Mucosa of gallbladder (tissue), 1 donor: ENCODE measurements at places on chromosomes 1 and 21. TPM values are rescaled to one million over a fixed set of nuclear protein-coding genes. Genes with fewer than 3 reads are reported as not detected.

POU3F1 gene
- 0.09 TPM for total RNA-seq

GRCh38 chr1:174448531-174448883 lies 743 bp downstream of the GPR52 start:
- DNase-seq, result no peak

PKNOX1 gene
- total RNA-seq, result 21.7 TPM

SMCP gene
- not detected for total RNA-seq

CHIA gene
- total RNA-seq, result 0.23 TPM

DNA sequence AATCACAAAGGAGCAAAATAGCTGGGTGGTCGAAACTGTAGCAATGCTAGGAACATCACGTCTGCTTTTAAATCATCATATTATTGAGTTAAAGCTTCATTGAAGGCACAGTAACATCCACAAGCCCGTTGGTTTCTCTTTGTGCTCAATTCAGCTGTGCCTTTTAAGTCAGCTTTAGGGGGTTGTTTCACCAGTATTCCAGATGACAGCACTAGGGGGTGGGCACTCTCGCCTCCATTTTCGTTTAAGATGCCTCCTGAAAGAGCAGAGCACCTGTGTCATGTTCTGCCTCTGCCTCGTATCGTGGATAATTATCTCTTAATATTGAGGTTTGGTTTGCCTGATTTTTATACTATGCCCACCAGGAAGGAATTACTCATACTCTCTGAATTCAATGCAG lies 139.8 kb upstream of the PTBP2 start:
- no peak for DNase-seq

DNA sequence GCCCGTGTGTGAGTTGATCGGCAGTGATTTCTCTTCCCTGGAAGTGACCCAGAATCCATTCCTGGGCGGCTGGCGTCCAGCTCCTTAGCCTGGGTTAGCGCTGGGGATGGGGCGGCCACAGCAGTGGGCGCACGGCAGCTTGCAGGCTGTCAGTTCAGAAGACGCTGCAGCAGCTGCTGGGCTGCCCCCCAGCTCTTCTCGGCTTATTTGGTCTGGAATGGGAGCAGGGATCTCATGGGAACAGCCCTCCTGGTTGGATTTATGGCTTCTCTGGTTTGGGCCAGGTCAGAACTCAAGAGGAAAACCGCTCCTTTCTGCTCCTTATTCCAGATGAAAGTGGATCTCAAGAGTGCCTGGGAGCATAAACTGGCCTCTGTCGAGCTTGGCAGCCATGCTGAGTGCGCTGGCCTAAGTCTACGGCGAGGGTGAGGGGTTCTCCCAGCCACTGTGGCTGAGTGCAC lies 148.2 kb downstream of the PRDM16 start:
- DNase-seq, result no peak

GRCh38 chr1:59055908-59056719 lies 240.8 kb upstream of the FGGY start:
- no peak for DNase-seq

OLIG2 gene
- total RNA-seq, result not detected

DNA sequence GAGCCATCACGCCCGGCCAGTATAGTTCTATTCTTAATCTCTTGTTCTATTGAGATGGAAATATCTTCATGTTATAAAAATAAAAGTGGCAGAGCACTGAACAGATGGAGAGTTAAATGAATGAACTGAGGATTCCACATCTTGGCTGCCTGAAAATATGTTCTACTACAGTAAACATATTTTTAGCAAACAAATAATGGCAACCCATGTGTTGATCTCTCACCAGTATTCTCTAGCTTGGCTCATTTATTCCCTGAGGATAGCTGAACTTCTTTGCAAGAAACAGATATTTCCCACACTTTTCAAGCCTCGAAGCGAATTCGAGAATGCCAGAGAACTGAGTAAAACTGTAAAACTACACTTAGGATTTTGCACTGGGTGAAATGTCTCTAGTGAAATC lies 58.9 kb downstream of the DIRAS3 start:
- no peak for DNase-seq

- DNase-seq, result no peak
Observed at GRCh38 chr1:73218995-73219546, 936.7 kb upstream of the NEGR1 start.

SH2D2A gene
- total RNA-seq, result 5.4 TPM

- no peak for DNase-seq
Observed at GRCh38 chr1:3381901-3382300, 72.6 kb upstream of the ARHGEF16 start.

DNA sequence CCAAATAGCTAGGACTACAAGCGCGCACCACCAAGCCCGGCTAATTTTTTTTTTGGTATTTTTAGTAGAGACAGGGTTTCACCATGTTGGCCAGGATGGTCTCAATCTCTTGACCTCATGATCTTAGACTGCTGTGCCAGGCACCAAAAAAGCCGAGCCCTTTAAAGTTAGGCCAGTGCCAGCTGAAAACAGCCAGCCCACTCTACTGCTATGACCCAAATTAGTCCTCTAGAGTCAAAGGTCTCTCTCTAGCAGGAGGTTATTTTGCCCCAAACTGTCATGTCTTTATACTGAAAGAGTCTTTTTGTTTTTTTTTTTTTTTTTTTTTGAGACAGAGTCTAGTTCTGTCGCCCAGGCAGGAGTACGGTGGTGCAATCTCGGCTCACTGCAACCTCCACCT lies 9.7 kb upstream of the HHIPL2 start:
- no peak for DNase-seq

DNA sequence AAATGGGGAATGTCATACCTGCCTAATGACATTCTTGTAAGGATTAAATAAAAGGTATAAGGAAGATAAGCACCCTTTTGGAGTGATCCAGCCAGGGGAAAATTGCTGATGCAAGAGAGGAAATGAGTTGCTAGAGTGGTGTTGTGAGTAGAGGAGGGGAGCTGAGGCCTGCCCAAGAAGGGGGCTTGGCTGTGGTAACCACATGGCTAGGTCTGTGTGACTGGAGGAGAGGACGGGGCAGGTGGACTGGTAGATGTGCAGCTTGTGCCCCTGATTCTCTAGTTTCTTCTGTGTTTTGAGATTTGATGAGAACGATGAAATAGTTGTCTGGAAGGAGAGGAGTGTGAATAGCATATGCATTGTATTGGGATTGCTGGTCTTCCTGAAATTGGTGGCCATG lies 6.6 kb downstream of the TXLNA start:
- DNase-seq, result no peak

GRCh38 chr1:240319998-240320397 lies 228.3 kb downstream of the FMN2 start:
- DNase-seq, result no peak

GRCh38 chr1:100428160-100428559 lies 75.9 kb downstream of the CDC14A start:
- DNase-seq, result no peak

NHLH2 gene
- total RNA-seq, result not detected

GRCh38 chr21:44571844-44572782 lies 1.4 kb upstream of the KRTAP10-4 start:
- DNase-seq, result peak; percentile 9

SYCP1 gene
- total RNA-seq, result not detected

KCNK2 gene
- 0.43 TPM for total RNA-seq

GRCh38 chr1:95990033-95990432 lies 731.6 kb upstream of the PTBP2 start:
- DNase-seq, result no peak

DNA sequence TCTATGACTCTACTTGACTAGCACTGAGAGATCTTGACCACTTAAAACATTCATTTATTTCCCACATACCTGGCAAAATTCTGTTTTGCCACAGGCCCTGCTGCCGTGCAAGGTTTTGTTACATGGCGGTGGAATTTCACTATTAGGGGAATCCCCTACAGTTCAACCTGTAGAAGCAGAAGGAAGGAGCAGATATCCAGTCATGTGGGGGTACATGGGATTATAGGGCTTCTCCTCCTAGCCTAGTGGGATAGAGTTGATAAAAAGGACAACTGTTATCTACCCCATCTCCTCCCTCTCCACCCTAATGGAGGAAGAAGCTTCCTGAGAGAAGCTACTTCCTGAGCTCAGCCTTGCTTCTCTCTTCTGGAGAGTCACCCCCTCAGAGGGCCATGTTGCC lies 17.7 kb upstream of the PROK1 start:
- no peak for DNase-seq

- peak; percentile 18 for DNase-seq
Observed at GRCh38 chr1:92961896-92962752, 862 bp upstream of the DIPK1A start.

ETV3L gene
- total RNA-seq, result not detected

GRCh38 chr1:187477535-187477934 lies 648.8 kb downstream of the PLA2G4A start:
- DNase-seq, result no peak

GRCh38 chr1:229943988-229944743 lies 122.9 kb upstream of the GALNT2 start:
- DNase-seq, result no peak

DNA sequence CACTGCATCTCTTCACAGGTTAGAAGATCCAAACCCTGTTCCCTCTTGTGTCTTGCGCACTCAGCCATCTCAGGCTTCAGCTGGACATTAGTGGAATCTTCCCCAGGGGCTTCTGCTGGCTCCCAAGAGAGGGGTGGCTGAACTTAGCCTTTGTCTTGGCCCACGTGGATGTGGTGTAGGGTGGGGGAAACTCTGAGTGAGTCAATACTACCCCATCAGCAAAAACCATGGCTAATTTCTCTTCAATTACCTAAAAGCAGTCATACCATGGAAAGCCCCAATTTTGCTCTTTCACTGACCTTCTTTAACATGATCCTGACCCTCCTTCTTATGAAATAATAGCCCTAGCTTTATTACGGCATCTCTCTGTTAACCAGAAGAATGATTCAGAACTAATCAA lies 72.5 kb upstream of the RAB3GAP2 start:
- no peak for DNase-seq
